ENCODE measurements at places on chromosomes 1 and 21.

DNA sequence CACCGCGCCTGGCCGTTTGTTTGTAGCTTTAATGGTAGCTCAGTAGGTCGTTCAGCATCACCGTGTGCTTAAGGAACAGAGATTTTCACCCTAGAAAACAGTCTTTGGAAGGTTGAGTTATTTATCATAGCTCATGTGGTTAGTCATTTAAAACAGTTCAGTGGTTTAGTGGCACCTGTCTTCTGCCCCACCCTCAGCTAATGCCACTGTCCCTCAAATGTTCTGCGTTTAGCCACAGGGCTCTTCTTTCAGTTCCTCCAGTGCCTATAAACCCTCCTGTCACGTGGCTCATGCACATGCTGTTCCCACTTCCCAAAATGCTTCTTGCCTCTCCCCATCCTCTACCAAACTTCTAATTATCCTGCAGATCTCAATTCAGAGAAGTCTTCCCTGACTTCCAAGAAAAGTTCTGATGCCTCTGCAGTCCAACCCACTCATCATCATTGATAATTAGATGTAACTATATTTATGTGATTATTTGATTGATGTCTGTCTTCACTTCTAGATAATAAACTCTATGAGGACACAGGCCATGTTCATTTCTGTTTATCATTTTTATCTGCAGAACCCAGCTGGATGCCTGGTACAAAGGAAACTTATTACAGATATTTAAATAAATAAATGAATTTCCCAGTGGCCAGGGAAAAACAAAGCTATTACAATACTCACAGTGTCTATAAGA is 14.4 kb upstream of the DIPK1A start:
- no peak for DNase-seq

- no peak for DNase-seq
Measured at GRCh38 chr1:70044832-70045231, 160.5 kb downstream of the LRRC40 start.

GRCh38 chr1:245679821-245680780 is 525.3 kb downstream of the KIF26B start:
- DNase-seq: no peak

DNA sequence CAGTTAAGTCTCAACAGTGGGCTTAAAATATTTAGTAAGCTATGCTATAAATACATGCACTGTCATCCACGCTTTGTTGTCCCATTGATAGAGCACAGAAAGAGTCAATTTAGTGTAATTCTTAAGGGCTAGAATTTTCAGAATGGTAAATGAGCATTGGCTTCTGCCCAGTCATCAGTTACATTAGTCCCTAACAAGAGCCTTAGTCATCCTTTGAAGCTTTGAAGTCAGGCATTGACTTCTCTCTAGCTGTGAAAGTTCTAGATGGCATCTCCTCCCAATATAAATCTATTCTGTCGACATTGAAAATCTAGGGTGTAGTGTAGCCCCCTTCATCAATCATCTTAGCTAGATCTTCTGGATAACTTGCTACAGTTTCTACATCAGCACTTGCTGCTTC is 12.0 kb upstream of the LPGAT1 start:
- no peak for DNase-seq

DNA sequence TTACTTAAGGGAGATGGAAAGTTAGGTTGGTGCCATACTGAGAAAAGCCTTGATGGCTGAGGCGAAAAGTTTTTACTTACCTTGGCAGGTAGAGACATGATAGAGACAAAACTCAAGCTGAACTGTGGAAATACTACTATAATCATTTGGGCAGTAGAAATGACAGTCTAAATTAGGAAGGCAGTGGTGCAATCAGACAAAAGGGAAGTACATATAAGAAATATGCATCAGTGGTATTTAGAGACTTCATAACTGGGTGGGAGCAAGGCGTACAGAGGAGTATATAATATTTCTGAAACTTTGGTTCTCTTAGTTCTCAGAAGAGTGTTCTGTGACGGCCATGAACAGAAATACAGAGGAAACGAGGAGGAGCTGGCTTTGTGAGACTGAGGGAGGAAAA is 2.4 kb upstream of the CEP350 start:
- no peak for DNase-seq

- DNase-seq: no peak
Measured at GRCh38 chr1:159867664-159868026, 5.2 kb upstream of the VSIG8 start.

GRCh38 chr1:43402089-43402865 is 12.6 kb downstream of the SZT2 start:
- no peak for DNase-seq

DNA sequence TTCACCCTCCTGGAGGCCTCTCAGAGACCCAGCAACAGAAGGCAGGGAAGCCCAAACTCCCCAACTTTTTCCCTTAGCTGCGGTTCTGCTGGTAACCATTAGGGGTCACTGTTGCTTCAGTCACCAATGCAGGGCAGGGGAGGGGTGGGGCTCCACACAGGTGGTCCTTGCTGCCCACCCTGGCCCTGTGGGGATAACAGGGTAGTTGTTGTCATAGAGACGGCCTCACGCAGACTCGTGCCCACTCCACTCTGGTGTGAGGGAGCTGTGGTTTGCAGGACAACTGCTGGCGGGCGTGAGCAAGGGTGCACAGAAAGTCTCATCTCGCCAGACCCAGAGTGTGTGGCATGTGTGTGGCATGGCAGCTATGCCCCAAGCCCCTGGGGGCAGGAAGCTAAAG is 19.9 kb downstream of the INSRR start:
- no peak for DNase-seq

DNA sequence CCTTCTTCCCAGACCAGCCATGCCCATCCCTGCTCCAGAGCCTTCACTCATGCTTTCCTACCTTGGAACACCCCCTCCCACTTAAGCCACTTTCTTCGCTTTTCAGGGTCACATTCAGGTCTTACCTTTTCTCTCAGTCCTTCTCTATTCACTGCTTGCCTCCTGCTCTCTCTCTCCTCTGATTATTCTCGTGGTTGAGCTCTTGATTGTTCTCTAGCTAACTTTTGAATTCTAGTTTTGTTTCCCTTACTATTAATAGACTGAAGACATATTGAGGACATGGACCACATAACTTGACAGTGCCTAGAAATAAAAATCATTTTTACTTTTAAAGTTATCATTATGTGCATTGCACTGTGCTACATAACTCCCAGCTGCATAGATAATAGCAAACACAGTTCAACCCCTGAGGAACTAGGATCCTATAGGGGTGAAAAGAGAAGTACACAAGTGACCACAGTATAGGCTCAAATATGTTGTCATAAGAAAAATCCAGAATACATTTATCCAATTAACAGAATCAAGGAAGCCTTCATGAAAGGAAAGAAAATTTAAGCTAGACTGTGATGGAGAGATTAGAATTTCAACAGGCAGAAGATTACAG is 21.5 kb downstream of the INSL5 start:
- no peak for DNase-seq

- DNase-seq: no peak
Measured at GRCh38 chr21:22444990-22445389, 1446.8 kb downstream of the NCAM2 start.

All from stimulated activated CD4-positive, alpha-beta T cell treated with anti-CD3 and anti-CD28 coated beads, Interleukin-1b, Interleukin-23, amount 100 ng/mL, for 1 hour (primary cell).